ENCODE measurements at places on chromosomes 11 and 22.

DNA sequence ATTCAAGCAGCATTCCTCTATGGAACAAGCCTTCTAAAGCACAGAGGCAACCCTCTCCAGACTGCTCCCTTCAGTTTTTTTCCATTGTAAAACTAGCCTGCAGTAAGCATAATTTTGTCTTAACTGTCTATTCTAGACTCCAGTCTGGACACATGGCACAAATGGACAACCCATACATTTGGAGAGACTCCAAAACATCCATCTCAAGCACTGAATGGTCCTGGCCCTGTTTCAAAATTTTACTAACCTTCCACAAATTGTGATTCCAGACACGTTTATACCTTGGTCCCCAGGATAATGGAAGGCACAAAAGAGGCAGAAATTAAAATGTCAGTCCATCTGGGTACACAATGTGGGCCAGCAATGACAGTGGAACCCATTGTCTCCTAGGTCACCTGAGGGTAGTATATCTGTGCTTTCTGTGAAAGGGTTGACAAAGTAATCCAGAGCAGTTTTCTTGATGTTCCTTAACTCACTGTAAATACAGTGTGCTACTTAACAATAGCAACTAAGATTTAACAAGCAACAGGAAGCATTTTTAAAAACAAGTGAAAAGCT lies 16.2 kb upstream of the SESN3 start:
- no peak for DNase-seq
- peaks cover 2% of the 10 kb centered on the region for H3K4me1 ChIP-seq
- no peak overlapping the region for H3K4me3 ChIP-seq
- no peaks in the 10 kb centered on the region for H3K27me3 ChIP-seq

DNA sequence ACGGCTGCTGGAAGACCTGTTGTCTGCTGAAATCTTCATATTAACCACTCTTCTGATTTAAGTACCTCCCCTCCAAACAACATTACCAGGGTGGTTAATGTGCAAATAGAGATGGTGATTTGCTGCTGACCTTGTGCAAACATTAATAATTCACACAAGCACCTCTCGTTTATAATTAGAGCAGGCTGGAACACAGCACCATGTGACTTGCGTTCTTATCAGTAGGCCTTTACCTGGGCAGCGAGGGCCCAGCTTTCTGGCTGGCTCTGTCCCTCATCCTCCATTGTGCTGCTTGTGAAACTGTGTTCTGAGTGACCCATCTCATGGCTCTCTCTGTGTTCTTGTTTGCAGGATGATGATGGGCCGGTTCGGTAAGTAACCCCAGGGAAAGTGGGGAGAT lies 41.0 kb upstream of the PARVG start:
- H3K4me3 ChIP-seq, result no peak overlapping the region
- no peak for DNase-seq
- H3K27me3 ChIP-seq, result no peaks in the 10 kb centered on the region
- no peaks in the 10 kb centered on the region for H3K36me3 ChIP-seq
- H3K27ac ChIP-seq, result no peak overlapping the region
- H3K4me1 ChIP-seq, result no peaks in the 10 kb centered on the region

GRCh38 chr11:46846510-46846830 lies 390 bp upstream of the CKAP5 start:
- H3K4me1 ChIP-seq, result peaks cover 2% of the 10 kb centered on the region
- no peak for DNase-seq
- H3K27me3 ChIP-seq, result no peaks in the 10 kb centered on the region
- no peak overlapping the region for H3K27ac ChIP-seq

GRCh38 chr22:17434856-17435255 lies 65.6 kb downstream of the CECR2 start:
- H3K27ac ChIP-seq, result no peak overlapping the region
- H3K27me3 ChIP-seq, result no peaks in the 10 kb centered on the region
- peaks cover 35% of the 10 kb centered on the region for H3K4me1 ChIP-seq
- no peak overlapping the region for H3K4me3 ChIP-seq
- no peak for DNase-seq
- no peaks in the 10 kb centered on the region for H3K36me3 ChIP-seq

GRCh38 chr11:82462608-82463242 lies 270.9 kb downstream of the FAM181B start:
- H3K27me3 ChIP-seq, result no peaks in the 10 kb centered on the region
- no peak for DNase-seq
- H3K4me3 ChIP-seq, result no peak overlapping the region

DNA sequence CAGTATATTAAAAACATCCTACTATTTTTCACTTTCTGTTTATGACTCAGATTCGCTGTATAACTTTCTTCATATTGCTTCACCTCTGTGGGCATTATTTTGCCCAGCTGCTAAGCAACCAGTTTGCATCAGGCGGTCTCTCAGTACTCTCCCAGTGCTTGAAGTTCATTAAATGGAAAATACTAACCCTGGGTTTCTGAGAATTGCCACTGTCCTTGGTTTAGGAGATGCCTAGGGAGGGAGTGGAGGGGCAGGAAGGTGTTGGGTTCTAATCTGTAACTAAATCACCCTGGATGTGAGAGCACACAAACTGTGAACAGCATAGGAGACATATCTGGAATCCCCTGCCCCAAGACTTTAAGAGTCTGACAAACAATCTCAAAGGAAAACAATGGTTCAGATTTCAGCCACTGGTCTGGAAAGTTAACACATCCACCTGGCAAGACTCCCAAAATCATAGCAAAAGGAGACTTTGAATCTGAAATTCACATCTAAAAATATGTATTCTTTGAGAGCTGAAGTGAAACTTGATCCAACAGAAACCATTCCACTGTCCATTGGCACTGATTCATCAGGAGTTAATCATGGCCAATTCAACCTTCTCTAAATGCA lies 540.0 kb downstream of the SOX6 start:
- no peaks in the 10 kb centered on the region for H3K4me1 ChIP-seq
- no peaks in the 10 kb centered on the region for H3K27me3 ChIP-seq
- no peak overlapping the region for H3K4me3 ChIP-seq
- H3K27ac ChIP-seq, result no peak overlapping the region
- DNase-seq, result no peak

DNA sequence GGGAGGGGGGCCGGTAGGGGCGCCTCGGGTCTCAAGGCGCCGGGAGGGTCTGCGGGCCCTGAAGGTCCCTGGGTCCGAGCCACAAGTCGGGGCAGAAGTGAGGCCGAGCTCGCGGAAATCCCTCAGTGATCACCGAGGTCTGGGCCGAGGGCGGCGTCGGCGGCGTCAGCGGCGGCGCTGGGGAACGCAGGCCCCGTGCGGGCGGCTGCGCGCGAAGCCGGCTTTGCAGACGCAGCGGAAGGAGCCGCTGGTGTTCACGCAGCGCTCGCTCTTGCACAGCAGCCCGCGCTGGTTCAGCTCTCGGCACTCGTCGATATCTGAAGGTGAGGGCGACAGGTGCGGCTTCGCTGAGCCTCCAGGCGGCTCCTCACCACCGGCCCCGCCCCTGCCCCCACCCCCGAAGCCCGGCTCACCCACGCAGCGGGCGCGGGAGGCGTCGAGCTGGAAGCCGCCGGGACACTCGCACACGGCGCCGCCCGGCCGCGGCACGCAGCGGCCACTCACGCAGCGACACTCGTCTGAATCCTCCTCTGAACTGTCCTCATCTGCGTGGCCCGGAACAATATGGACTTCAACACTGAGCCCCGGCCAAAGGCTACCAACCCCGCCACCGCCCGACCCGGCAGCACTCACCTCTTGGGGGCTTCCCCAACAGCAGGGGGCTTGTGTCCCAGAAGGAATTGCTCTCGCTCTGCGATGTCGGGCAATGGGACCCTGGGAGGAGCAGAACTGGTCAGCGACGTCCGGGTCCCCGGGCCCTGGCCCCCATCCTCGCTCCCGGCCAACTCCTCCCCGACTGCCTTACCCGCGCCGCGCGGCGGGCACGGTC lies 14.2 kb downstream of the SCYL1 start:
- no peak overlapping the region for H3K27ac ChIP-seq
- H3K36me3 ChIP-seq, result peaks cover 6% of the 10 kb centered on the region
- peak overlapping the region; percentile 32 for H3K4me3 ChIP-seq

GRCh38 chr11:106152824-106153223 lies 75.4 kb downstream of the AASDHPPT start:
- H3K27ac ChIP-seq, result no peak overlapping the region
- H3K27me3 ChIP-seq, result no peaks in the 10 kb centered on the region
- no peaks in the 10 kb centered on the region for H3K36me3 ChIP-seq
- DNase-seq, result no peak
- H3K4me3 ChIP-seq, result no peak overlapping the region
- H3K4me1 ChIP-seq, result no peaks in the 10 kb centered on the region

DNA sequence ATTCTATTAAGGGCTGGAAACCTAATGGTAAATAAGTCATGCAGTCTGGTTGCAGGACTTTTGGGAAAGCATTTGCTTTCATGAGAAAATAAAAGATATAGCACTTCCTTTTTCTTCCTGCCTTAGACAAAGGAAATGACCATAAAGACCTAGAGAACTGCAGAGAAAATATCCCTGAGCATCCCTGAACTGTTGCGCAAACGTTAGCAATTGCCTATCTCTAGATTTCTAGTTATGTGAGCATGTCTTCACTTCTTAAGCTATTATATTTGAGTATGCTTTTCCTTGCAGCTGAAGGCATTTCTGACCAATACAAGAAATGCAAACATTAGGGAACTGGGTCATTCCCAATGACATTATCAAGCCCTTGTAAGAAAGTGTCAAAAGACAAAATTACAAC lies 110.6 kb downstream of the KIF18A start:
- no peaks in the 10 kb centered on the region for H3K27me3 ChIP-seq
- DNase-seq, result no peak
- H3K36me3 ChIP-seq, result no peaks in the 10 kb centered on the region
- no peak overlapping the region for H3K4me3 ChIP-seq
- H3K27ac ChIP-seq, result no peak overlapping the region

DNA sequence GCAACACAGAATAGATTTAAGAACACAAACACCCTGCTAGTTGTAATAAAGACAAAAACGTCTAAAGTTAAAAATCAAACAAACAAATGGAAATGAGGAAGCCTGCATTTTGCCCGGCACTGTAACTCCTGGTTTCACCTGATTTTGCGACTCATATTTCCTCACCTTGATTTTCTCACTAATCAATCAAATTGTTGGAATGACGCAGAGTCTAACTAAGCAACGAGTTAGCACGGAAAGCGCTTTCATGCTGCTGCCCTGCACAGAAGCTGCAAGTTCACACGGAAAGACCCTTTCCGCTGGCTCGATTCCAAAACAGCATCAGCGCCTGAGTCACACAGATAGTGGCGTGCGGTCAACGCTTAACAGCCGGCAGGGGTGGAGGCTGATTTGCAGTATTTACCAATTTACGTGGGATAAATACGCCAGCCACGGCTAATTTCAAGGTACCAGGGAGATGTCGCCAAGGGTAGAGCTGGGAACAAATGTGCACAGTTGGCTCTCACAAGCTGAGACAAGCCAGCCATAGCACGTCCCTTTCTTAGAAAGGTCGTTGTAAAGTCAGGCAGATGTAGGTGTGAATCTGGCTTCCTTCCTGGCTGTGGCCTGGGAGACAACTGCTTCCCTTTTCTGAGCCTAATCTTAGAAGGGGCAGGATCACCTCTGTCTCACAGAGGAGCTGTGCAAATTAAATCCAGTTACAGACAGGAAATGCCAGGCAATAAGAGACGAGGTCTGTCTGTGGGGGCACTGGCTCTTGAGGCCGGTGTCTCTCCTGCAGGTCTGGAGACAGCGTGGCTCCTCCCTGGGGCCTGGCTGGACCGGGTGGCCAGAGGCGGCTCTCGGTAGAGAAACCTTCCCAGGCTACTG lies 76.9 kb upstream of the TTLL12 start:
- no peak for DNase-seq
- H3K4me3 ChIP-seq, result no peak overlapping the region
- no peaks in the 10 kb centered on the region for H3K27me3 ChIP-seq
- H3K36me3 ChIP-seq, result no peaks in the 10 kb centered on the region
- 0 out of 2 replicates have a peak, but pooled peaks cover 2% of the 10 kb centered on the region for H3K4me1 ChIP-seq

DNA sequence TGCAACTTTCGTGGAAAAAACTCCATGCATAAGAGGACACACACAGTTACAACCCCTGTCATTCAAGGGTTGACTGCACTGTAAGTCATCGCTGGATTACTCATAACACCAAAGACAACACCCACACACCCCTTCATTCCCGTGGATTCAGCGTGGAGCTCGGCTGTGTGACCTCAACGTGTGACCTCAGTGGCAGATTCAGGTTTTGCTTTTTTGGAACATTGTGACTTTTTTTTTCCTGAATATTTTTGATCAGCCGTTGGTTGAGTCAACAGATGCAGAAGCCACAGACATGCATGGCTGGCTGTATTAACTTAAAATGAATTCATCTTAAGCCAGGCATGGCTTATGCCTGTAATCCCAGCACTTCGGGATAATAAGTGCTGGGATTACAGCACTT lies 19.7 kb upstream of the MUC5AC start:
- no peak for DNase-seq
- no peaks in the 10 kb centered on the region for H3K36me3 ChIP-seq
- no peak overlapping the region for H3K4me3 ChIP-seq
- H3K27ac ChIP-seq, result no peak overlapping the region
